ENCODE measurements at places on chromosomes 7 and 10.

DNA sequence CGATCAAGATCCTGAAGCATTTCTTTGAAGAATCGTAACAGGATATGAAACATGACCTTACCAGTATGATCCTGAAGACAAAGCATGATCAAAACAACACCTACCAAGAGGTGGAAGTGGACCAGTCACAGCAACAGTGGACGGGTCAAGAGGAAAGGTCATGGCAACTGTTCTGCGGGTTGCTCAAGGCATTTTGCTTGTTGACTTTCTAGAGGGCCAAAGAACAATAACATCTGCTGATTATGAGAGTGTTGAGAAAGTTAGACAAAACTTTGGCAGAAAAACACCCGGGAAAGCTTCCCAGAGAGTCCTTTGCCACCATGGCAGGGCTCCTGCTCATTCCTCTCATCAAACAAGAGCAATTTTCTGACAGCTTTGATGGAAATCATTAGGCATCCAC lies 65.6 kb upstream of the LRRC18 start:
- no peak for DNase-seq

GRCh38 chr7:22895140-22895827 lies 72.6 kb upstream of the TOMM7 start:
- no peak for DNase-seq

GRCh38 chr10:1563028-1563427 lies 174.3 kb downstream of the ADARB2 start:
- DNase-seq: no peak

- no peak for DNase-seq
These were observed 103.3 kb downstream of the CLEC2L start for GRCh38 chr7:139626817-139627216.

- no peak for DNase-seq
These were observed 43.8 kb downstream of the SP8 start for GRCh38 chr7:20742913-20743312.

DNA sequence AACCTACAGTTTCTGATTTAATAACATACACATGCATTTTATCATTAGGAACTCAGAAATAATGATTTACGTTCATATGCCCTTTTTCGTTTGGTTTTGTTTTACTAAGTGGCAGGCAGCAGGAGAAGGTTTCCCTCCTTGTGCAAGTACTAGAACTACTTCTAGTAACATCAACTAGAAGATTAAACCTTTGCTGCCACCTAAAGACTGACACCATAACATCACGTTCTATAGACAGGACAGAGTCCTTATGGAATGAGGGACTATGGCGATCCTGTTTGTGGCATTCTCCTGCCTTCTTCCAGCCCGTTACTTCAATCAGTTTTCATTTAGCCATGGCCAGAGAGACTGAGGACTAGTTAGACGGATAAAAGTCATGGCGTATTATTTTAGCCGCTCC lies 53.2 kb downstream of the GAD2 start:
- DNase-seq: peak; percentile 42

DNA sequence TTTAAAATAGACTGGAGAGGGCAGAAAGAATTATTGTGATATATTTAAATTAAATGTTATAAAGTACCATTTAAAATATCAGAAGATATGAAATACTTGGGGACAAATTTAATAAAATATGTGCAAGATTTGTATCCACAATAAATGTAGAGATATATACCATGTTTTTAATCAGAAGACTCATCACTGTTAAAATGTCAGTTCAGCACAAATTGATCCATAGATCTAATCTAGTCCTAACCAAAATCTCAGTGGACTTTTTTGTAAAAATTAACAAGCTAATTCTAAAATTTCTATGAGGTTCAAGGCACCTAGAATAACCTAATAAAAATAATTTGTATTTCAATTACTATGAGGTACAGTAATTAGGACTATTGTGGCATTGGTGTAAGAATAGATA lies 96.4 kb downstream of the CTNNA3 start:
- DNase-seq: no peak

- DNase-seq: no peak
These were observed 258.8 kb downstream of the FRMD4A start for GRCh38 chr10:14071956-14072355.

DNA sequence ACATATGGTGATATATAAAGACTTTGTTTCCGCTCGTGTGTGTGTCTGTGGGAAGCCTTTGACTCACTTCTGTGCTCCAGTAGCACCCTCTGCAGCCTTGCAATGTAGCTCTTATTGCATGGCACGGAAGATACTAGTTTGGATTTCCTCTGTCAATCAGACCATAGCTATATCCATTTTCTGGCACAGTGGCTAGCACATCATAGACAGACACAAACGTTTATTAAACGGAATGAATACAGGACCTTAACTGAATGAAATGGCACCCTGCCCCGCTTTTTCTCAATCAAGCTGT lies 124.0 kb upstream of the PTPN20 start:
- no peak for DNase-seq

DNA sequence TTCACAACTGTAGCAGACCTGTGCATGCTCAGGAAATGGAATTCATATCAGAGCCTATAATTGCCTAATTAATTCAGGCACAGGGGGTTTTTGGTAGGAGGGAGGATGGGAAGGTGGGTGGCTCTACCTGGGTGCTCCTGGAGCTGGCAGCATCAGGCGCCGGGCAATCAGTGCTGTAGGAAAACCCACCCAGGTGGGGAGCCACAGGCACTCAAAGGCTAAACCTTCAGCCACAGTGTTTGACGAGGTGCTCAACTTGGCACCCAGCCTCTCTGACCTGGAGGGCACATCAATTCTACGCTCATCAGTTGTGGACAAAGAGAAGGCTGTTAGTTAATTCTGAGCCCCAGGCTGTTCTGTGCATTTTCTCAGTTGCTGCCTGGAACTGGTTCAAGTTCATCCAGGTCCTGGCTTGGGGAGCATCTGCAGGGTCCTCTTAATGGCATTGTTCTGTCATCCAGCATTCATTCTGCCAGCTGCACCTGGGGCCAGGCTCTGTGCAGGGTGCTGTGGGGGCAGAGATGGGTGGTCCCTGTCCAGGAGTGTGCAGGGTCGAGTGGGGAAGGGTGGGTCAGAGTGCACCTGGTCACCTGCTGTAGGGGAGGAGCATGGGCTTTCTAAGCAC lies 54.1 kb upstream of the NPTX2 start:
- no peak for DNase-seq

Data from iPS DF 19.7 (cell line).